Common myeloid progenitor, CD34-positive (primary cell): ENCODE measurements at places on chromosomes 3 and 15.

GRCh38 chr3:12791430-12791829 is 5.0 kb upstream of the CAND2 start:
- DNase-seq = no peak

GRCh38 chr3:76941376-76941775 is 98.5 kb upstream of the ROBO2 start:
- DNase-seq = no peak

DNA sequence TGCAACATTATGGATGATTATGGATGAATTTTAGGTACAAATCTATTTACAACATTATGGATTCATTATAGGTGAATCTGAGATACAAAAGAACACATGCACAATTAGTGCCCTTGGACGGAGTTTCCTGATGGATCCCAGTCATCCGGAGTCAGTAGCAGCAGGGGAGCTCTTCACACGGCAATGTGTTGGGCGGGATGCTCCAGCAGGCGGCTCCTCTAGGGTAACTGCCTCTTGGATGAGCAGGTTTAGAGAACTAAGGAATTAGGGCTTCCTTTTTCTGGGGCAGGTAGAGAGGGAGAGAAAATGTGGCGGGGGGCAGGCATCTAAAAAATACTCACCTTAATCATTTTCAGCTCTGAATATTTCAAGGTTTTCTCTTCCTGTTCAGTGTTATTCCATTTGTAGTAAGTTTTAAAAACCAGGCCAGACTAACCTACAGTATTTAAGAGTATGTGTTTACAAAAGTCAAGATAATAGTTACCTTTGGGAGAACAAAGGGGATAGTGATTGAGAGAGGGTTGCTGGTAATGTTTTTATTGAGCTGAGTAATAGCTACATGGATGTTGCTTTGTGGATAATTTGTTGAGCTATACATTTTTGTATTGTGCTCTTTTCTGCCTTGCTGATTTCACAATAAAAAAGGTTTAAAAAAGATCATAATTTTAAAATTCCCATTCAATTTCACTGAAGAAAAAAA is 27.4 kb upstream of the GOLM2 start:
- no peak for DNase-seq

- no peak for DNase-seq
Measured at GRCh38 chr15:41125931-41126642, 10.0 kb upstream of the INO80 start.

DNA sequence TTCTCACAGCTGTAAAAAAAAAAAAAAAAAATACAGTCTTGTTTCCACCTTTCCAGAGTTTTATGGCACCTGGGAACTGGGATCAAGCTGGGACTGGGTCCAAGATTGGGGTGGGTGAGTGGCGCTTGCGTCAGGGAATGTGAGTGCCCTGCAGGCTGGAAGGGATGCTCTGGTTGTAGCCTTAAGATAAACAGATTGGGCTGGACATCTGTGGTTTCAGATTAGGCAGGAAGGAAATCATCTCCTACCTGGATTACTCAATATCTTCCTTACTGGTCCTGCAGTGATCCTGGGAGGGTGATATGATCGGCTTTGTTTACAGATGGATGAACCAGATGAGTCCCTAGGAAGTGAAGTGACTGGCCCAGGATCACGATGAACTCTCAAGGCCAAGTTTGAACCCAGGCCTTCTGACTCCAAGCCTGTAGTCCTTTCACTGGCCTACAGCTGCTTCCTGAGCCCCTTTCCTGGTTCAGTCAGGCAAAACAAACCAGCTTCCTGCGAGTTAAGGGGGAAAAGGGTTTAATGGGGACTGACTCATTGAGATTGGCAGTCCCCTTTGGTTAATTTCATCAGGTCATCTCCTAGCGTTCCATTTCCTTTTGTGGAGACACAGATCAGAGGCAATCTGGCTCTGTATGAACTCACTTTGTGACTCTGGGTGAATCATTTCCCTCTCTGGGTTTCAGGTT is 179.8 kb downstream of the THSD4 start:
- DNase-seq = peak; percentile 1

GRCh38 chr3:32106929-32107362 is 526 bp downstream of the GPD1L start:
- no peak for DNase-seq

DNA sequence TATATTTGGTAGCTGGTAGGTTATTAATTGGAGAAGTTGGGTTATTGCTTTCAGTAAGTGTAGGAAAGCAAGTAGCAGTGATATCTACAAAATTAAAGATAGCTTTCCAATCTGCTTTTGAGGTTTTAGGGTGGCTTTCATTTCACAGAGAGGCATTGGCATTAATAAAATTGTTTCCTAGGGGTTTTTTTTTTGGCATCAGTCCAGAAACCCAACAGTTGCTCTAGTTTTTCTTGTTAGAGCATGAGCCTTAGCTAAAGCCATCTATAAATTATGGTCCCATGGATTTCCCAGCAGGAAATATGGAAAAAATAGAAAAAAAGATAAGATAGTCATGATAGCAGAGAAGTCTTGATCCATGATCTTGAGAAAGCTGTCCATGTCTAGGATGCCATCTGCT is 3.0 kb upstream of the B4GALT4 start:
- no peak for DNase-seq

DNA sequence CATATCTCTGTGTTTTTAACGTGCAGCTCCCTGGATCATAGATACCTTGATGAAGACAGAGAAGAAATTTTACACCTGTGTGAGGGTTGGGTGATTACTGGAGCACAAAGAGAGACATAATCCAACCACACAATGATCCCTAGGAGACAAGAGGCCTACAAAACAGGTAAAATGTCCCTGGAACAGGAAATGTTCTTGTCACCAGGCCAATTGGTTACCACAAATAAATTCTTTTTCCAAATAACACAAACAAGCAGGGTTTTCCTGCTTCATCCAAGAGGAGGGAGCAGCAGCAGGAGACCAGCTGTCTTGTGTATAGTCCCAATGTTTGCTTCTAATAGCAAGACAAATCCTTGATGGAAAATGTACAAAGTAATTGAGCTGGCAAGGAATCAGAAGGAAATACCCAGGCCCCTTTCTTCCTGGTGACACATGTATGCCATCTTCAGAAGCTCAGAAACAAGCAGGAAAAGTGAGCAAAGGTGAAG is 1.4 kb downstream of the MGLL start:
- no peak for DNase-seq

DNA sequence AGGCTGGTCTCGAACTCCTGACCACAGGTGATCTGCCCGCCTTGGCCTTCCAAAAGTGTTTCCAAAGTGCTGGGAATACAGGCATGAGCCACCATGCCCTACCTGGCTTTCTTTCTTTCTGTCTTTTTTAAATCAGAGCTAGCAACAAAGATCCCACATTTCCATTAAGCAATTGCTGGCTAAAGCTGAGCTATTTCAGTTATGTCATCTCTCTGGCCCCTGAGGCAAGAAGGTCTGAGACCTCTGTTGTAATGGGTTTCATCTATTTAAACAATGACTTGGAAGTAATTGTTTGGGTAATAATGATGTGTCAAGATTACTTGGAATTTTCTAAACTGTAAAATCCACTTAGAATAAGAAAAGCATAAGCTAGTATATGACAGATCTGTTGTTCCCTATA is 30.2 kb upstream of the CRBN start:
- DNase-seq = no peak

DNA sequence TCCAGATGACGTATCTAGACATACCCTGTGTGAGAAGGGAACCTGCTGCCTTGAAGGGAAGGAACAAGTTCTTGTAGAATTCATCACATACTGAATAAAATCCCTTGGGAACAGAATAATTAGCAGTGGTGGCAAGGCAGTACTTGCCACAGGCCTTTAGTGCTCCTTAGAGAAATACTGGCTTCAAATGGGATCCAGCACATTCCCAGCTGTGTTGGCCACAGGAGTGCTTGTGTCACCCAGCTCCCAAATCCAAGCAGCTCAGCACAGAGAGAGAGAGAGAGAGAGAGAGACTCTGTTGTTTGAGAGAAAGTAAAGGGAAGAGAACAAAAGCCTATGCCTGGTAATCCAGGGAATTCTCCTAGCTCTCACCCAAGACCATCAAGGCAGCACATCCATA is 969.0 kb upstream of the ALCAM start:
- no peak for DNase-seq

DNA sequence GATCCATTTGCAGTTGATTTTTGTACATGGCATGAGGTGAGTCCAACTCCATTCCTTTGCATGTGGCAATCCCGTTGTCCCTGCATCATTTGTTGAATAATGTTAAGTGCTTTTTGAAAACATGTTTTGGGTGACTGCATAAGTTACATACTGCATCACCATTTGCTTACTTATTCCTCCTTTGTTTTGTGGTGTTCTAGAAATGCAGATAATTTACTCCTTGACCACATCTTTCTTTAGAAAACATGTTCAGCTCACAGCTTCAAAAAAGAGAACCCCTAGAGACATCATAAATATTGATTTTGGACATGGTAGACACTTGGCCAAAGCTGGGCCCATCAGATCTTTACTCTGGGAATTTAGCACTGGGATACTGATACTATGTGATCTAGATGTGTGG is 135.3 kb upstream of the DAZL start:
- DNase-seq = no peak

DNA sequence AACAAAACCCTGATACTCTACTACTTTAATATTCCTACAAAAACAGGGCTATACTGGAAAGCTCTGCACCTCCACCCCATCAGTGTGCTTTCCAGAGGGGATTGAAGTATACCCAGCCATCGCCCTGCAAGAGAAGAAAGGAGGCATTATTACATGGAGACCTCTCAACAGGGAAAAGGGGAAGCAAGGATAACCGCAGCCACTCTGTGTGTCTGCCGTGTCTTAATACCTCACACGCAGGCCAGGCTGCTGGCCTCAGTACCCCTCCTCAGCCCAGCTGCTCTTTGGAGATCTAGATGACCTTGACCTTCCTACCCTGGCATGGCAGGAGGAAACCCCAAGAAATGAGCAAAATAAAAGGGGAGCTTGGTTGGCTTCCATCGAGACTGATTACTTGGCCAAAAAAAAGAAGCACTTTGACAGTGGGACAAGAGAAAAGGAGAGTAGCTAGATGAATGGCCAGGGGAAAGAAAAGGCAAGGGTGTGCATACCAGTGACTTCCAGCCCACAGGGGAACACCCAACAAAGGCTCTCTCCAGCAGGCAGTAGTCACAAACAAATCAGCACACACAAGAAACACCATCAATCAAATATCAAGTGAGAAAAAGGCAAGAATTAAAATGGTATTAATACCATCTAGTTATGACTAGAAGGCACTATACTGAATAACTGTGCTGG is 129.4 kb downstream of the STT3B start:
- DNase-seq = no peak

DNA sequence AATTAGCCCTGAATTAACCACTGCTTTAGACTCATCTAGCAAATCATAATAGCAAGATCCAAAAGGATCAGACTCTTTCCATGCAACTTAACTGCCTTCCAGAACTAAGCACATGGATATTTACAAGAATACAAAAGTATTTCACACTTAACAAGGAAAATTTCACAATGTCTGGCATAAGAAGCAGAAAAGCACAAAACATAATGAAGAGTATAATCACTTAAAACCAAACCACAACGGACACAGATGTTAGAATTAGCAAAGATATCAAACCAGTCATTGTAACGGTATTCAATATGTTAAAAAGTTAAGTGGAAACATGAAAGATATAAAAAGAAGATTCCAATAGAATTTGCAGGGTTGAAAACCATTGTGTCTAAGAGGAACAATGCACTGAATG is 51.5 kb upstream of the COL6A6 start:
- peak; percentile 14 for DNase-seq

DNA sequence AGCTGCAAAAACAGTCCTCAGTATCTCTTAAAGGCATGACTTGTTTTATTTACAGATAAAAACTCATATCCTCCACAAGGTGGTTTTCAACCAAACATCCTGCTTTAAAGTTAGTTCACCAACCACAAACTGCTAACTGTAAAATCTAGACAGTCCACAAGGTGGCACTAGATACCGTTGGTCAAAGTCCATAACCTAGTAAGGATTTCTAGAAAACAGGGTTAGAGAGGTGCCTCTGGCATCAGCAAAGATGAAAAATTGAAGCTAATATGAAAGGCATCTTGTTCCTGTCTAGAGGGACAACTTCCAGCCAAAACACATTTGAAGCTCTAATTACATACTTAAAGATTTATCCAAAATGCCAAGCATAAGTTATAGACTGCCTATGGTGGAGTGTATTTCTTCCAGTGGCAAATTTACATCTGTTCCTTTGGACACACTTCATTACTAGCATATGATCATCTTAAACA is 56.0 kb downstream of the ZMAT3 start:
- peak; percentile 95 for DNase-seq

DNA sequence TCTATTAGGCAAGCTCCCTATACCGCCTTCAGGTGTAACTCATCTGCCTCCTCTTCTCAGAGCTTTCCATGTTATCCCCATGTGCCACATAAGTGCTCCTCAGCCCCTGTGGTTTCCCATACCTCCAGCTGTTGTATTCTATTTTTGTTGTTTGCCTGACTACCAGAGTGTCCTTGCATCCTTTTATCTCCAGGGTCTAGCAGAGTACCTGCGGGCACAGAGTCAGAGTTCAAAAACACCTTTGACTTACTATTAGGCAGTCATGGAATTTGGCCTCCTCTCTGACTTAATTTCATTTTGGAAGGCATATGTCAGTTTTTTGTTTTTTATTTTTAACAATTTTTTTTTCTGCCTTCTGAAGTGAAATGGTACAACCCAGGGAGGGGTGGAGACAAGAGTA is 7.1 kb downstream of the GPR87 start:
- no peak for DNase-seq

DNA sequence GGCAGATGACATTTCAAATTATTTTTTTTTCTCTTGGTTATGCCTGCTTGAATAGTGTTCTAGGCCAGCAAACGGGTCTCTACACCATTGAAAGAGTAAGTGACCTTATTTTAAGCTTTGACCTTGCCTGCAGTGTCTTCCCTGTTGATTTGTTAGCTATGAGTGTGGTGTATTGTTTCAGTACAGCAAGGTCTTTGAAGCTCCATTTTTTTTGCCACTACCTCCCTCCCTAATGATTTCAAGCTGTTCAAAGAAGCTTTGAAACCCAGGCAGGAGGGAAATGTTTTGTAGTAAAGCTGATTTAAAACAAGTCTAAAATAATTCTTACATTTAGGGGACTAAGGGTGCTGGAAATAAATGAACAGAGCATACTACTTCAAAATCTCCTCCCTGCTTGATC is 1249.8 kb downstream of the ROBO1 start:
- DNase-seq = no peak
